CD4-positive, alpha-beta memory T cell (primary cell): ENCODE measurements at places on chromosomes 11 and 22. TPM values are rescaled to one million over a fixed set of nuclear protein-coding genes. Genes with fewer than 3 reads are reported as not detected.

The MS4A6E gene
- not detected for total RNA-seq

GRCh38 chr11:10727146-10727851 lies 23.7 kb upstream of the CTR9 start:
- no peak for DNase-seq

DNA sequence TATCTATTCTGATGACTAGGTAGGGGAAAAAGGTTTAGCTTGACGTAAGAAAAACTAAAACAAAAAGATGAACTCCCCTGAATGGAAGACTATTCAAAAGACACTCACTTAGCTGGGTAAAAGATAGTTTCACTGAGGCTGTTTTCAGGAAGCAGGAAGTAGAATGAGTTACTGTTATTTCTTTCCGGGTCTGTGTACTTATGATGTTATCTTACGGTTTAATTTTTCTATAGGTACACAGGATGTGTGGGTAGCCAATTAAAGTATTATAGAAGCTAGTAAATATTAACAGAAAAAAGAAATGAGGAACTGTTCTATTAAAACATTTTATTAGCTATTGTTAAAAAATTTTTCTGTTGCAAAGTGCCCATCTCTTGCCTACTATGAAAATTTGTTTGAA lies 45.8 kb upstream of the MMP7 start:
- no peak for DNase-seq

- no peak for DNase-seq
Measured at GRCh38 chr11:76810151-76810853, 27.1 kb downstream of the TSKU start.

DNA sequence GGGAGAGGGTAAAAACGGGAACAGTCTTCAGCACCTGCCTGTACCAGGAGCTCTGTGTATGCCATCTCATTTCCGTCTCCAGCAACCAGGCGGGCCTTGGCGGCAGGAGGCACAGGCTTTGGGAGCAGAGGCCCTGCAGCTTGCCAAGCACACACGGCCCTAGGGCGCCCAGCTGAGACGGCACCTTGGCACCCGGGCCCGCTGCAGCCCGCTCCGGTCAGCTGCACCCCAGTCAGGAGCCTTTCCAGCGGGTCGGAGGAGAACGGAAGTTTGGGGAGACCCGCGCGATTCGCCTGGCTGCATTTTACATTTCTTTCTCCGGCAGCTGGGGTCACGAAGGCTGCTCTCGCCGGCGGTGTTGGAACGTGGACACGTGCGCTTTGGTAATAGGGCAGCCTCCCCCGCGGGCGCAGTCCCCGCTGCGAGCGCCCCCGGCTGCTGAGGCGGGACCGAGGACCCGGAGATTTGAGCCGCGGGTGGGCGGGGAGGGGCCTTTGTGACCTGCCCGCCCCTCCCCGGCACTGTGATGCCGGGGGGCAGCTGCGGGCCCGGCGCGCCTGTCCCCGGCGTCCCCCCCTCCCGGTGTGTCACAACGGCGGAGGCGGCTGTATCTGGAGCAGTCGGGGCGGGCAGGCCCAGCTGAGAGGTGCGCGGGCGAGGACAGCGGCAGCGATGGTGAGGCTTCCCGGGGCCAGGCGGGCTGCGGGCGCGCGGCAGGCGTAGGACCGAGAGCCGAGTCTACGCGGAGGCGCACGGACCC lies at the start of gene TUBA8:
Gene TUBA8 (plus strand): TSS at position 616 of the 760 bp plus-strand sequence. CDS start 57 bp downstream, at position 673.
- DNase-seq = no peak

The CASP5 gene
- not detected for total RNA-seq

DNA sequence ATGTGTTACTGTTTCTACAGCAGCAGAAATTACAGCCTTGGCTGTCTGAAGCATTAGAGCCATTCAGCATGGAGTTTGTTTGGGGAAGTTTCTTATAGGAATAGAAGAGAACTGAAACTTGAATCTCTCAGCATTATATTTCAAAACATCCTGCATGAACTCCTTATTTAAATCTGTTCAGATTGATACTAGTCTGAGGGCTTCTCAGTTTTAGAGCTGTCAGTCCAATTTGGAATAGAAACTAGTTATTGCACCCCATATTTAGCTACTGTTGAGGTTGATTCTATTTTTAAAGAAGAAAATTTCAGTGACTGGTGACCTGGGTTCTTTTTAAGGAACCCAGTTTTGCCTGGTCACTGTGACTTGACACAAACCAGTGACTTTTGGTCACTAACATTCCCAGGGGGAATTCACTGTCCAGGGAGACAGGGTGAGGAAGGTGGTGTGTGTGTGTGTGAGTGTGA lies 126.0 kb upstream of the TTC12 start:
- no peak for DNase-seq

- DNase-seq = no peak
Measured at GRCh38 chr11:119258180-119258579, 52.0 kb downstream of the CBL start.

DNA sequence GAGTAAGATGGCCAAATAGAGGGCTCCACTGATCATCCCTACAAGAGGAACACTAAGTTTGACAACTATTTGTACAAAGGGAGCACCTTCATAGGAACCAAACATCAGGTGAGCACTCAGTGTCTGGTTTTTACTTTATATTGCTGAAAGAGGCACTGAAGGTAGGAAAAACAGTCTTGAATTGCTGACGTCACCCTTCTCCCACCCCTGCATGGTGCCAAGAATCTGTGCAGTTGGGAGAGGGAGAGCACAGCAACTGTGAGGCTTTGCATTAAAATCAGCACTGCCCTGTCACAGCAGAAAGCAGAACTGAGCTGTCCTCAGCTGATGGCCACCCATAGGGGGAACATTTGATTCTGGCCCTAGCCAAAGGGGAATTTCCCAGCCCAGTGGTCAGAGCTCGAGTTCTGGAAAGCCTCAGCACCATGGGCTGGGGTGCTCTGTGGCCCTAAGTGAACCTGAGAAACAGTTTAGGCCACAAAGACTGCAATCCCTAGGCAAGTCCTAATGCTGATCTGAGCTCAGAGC lies 37.9 kb downstream of the PIWIL3 start:
- no peak for DNase-seq

DNA sequence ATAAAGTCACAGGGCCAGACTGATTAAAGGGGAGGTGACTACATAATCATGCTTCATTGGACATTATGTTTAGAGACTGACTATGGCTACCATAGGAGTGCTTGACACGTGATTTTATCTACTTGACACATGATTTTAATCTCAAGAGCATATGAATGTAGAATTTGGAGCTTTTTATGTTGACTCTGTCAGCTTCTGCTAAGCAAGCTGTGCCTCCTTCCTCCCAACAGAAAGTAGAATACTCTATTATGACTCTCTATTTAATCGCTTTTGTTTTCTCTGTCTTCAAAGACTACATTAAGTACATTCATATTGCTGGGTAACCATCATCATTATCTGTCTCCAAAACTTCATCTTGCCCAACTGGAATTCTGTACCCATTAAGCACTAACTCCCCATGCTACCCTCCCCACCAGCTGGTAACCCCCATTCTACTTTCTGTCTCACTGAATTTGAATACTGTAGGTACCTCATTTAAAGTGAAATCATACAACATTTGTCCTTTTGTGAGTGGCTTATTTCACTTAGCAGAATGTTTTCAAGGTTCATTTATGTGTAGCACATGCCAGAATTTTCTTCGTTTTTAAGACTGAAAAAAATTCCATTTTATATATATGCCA lies 24.7 kb upstream of the ANGPTL5 start:
- no peak for DNase-seq

The RASD2 gene
- not detected for total RNA-seq
